ENCODE measurements at places on chromosomes 2 and 18.
A peak's percentile ranks its signal among the peaks of the same experiment; 100 is the strongest.

DNA sequence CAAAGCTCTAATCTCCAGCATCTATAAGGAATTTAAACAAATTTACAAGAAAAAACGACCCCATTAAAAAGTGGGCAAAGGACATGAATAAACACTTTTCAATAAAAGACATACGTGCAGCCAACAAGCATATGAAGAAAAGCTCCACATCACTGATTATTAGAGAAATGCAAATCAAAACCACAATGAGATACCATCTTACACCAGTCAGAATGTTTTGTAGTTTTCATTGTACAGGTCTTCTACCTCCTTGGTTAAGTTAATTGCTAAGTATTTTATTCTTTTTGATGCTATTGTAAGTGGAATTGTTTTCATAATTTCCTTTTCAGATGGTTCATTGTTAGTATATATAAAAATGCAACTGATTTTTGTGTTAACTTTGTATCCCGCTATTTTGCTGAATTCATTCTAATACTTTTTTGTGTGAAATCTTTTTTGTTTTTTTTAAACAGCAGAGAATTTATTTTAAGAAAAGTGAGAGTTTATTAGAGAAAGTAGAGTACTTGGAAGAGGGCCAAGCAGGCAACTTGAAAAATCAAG is 40.7 kb downstream of the SLC39A10 start:
- DNase-seq, result no peak

- DNase-seq, result no peak
Observed at GRCh38 chr18:62621546-62621945, 93.8 kb upstream of the PHLPP1 start.

DNA sequence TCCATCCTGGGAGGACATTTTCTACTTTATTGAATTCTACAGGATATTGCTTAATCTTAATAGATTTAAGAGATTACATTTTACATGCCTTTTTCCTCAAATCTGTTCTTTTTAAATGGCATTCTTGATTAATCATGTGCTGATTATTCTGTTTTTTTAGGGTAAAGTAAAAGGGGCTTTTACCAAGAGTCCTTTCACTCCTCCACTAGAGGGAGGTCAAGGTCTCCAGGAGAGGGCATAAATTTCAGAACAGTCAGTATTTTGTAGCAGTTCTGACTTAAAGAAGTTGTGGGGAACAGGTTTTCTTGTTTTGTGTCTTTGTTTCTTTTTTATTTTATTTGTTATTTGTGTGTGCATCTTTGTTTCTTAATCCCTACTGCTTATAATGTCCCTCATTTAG is 25.4 kb downstream of the WDR75 start:
- peak; percentile 1 for DNase-seq

DNA sequence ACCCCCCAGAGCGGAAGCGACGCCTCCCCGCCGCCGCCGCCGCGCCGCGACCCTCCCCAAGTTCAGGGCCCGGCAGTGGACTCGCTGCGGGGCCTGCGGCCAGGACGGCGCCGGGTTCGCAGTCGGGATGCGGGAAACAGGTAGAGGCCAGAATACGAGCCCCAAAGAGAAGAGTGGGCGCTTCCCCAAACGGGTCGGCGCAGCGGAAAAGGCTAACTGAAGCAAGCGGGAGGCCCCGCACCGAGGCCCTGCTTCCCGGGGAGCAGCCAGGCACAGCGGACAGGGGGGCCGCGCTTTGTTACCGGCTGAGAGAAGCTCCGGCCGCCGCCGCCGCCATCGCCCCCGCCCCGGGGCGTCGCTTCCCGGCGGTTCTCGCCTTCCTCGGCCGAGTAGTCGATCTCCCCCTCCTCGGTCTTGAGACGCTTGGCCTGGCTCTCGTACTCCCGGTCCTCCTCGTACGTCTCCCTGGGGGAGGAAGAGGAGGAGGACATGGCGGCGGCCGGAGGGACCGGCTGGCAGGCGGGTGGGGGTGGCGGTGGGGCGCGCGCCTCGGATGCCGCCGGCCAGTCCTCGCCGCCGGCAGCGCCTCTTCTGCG is 494 bp downstream of the HNRNPLL start:
- DNase-seq, result no peak

- DNase-seq, result no peak
Observed at GRCh38 chr2:144630459-144631215, 110.7 kb upstream of the ZEB2 start.

GRCh38 chr18:79983793-79984192 is 4.6 kb downstream of the TXNL4A start:
- no peak for DNase-seq

- DNase-seq, result peak; percentile 1
Observed at GRCh38 chr2:73920577-73921545, 5.8 kb upstream of the DGUOK start.

DNA sequence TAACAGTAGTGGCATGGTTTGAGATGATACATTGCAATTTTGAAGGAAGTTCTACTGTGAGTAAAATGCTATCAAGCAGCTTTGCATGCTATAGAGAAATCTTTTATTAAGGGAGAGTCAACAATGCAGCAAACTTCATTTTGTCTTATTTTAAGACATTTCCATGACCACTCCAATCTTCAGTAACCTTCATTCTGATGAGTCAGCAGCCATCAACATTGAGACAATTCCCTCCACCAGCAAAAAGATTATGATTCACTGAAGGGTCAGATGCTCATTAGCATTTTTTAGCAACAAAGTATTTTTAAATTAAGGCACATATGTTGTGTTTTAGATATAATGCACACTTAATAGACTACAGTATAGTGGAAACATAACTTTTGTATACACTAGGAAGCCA is 235.7 kb downstream of the DSC3 start:
- no peak for DNase-seq

DNA sequence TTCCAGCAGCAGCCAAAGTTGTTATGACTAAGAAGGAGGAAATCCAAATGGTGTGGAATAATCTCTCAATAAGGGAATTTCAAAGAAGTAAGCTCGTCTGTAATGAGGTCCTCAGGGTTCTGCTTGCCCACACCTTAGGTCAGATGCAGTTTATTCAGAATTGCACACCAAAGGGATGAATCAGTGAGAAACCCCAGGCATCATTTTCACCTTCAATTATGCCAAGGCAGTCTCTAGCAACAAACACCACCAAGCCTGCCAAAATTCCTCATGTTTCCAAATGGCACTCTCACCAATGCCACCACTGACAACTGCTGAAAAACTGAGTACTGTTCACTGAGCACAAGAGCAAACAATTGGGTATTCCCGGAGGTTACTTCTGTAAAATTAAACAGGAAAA is 43.6 kb downstream of the KCNG3 start:
- no peak for DNase-seq

GRCh38 chr2:80496346-80496745 is 191.8 kb upstream of the LRRTM1 start:
- no peak for DNase-seq

DNA sequence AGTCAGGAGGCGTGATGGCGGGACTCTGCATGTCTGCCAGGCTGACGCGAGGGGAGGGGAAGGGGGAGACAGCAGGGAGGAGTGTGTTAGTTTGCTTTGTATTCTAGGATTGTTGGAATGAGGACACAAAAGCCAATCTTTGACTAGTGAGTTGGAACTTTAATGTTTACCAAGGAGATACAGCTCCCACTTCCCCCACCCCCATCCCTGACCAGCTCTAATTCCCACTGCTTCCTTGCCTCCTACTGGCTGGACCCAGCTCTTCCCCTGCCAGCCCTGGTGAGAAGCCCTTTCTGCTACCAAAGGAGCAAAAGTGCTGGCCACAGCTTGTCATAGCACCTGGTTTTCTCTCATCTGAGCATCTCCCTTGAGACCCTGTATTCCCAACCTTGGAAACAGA is 84.5 kb downstream of the CELF4 start:
- DNase-seq, result no peak

DNA sequence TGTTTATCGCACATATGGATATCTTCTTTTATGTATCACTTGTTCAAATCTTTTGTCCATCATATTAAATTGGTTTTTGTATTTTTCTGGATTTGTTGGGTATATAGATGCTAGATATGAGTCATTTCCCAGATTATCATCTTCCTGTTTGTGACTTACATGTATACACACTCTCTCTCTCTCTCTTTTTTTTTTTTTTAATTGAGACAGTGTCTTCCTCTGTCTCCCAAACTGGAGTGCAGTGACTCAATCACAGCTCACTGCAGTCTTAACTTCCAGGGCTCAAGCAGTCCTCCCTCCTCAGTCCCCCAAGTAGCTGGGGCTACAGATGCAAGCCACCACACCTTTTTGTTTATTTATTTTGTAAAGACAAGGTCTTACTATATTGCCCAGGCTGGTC is 43.8 kb downstream of the XIRP2 start:
- DNase-seq, result no peak

DNA sequence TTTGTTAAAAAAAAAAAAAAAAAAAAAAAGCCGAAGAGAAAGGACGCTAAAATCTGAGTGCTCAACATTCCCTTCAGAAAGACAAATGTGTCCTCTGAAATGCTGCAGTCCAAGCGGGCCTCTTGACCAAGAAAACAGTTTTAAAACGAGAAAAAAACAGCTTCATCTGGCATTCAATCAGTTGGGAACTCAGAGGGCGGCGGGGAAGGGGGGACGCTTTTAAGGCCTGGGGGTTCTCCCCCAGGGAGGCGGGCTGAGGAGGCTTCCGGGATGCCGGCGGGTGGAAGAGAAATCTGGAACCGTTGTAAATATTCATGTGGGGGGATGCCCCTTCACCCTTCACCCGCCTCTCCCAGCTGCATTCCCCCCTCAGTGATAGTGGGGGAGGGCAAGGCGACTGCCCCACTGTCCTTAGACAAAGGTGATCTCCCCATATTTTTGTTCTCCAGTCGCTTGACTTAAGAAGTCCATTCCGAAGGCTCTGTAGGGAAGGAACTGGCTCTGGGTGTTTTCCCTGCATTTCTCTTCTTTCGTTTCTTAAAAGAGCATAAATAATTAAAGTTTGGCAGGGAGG is 3.3 kb upstream of the HOXD11 start:
- DNase-seq, result no peak

GRCh38 chr18:26919627-26920026 is 54.1 kb upstream of the AQP4 start:
- no peak for DNase-seq

GRCh38 chr2:203786549-203787351 is 80.3 kb downstream of the CD28 start:
- no peak for DNase-seq

- DNase-seq, result no peak
Observed at GRCh38 chr2:18912225-18912888, 323.0 kb upstream of the NT5C1B start.

GRCh38 chr2:141927536-141927935 is 203.3 kb downstream of the LRP1B start:
- no peak for DNase-seq

GRCh38 chr18:44944461-44944860 is 263.8 kb downstream of the SETBP1 start:
- DNase-seq, result no peak

DNA sequence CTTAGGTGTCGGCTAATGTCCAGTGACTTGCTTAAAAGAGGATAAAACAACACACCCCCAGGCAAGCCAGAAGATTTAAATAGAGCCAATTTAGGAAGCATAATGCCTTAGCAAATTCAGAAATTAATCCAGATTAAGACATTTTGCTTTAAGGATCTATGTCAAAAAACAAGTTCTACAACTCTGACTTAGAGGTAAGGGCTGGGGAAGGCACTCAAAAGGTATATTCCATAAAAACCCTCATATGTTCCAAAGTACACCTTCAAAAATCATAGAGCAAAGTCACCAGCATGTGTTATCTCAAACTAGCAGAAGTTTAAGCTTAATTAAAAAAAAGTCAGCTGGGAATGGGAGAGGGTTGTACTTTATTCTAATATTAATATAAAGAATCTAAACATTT is 206.4 kb downstream of the NOL4 start:
- DNase-seq, result no peak

DNA sequence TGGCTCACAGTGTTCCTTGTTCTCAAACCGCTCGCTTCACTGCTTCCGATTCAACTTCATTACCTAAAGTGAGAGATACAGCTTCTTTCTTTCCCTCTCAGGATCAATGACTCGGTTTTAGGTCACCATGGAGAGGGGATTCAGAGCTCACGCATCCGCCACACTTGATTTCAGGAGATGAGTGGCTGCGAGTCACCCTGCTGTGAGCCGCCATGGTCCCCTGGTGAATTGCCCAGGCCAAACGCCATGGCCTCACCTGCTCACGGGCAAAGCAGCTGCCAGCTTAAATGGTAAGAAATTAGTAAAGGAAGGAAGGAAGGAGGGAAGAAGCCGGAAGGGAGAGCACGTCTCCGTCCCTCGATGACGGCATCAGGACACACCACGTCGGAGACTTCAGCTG is 60.5 kb downstream of the ADNP2 start:
- no peak for DNase-seq

- no peak for DNase-seq
Observed at GRCh38 chr2:162241571-162241970, 1.7 kb downstream of the FAP start.

GRCh38 chr18:34794348-34794747 is 84.2 kb downstream of the DTNA start:
- DNase-seq, result no peak

- no peak for DNase-seq
Observed at GRCh38 chr2:169073963-169074751, 4.8 kb downstream of the DHRS9 start.

GRCh38 chr2:130834091-130834930 is 2.4 kb upstream of the ARHGEF4 start:
- no peak for DNase-seq

DNA sequence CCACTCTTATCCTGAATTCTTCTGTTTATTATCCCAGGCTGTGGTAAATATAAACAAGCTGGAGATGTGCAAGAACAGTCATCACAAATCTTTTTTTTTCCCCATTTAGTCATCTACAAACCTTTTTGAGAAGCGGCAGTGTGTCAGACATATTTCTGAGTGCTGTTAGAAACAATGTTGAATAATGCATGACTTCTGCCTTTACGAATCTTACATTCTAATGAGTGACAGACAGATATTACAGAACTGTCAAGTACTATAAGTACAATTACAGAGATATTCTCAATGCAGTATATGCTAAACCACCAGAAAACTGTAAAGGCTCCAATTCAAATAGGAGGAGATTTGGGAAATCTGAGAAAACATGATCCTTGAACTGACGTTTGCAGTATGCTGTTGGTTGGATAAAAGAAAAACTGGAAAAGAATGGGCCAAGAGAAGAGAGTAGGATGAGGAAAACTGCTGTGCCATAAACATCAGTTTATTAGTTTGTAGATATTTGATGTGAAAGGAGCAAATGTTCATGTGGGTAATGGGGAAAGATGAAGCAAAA is 379.5 kb upstream of the SLC8A1 start:
- no peak for DNase-seq

DNA sequence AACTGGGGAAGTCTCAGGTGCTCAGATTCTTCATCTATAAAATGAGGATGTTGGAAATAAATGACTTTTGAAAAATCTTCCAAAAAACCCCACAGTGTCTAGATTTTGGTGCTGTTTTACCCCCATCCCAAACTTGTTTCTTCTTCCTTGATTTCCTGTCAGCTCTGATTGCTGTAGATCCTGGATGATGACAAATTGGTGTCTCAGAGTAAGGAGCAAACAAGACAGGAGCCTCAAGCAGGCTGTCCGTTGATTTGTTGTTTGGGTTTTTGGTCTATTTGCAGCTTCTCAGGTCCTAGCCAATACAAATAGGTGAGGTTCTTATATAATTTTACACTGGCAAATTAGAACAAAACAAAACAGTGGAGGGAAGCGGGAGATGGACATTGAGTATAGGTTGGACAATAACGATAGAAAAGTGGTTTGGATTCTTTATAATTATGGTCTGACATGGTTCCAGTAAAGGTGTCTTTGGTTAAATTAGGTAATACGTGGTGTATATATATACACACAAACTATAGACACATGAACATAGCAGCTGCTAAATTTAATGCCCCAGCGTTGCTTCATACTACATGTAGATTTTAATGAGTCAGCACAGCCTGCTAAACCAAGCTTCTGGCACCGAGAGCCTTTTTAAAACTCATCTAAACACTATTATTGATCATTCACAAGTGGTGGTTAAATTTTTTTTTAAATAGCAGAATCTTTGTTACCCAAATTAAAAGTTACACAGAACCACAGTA is 142.5 kb downstream of the FMNL2 start:
- DNase-seq, result no peak

Data from COR-L47 (cell line).